ENCODE measurements at places on chromosomes 13 and 19.
A peak's percentile ranks its signal among the peaks of the same experiment; 100 is the strongest.

DNA sequence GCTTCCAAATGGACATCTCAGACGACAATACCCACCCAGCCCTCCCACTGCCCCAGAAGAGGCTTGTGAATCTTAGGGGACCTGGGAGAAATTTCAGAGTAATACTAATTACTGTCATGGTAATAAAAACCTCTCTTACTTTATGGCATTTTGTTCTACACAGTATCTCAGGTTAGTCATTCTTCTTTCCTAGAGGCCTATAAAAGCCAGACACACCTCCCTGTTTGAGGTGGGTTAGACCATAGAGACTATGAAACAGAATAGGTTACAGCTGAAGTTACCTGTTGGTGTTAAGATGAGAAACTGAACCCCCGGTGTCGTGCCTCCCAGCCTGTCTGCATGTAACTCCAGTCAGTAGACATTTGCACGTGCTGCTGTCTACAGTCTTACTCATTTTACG lies 113.9 kb downstream of the SLC7A1 start:
- no peak for DNase-seq

DNA sequence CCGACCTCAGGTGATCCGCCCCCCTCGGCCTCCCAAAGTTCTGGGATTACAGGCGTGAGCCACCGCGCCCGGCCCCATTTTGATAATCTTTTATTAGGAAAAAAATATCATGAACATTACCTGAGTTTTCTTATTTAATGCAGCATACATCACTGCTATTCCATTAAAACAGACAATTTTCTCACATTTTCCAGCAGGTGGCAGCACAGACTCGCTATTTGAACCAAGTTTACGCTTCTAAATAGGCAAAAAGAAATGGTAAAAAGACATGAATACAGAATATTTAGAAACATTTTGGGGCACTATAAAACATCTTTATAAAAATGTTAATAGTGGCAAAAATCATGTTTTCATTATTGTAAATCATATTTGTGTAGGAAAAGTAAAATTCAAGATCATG lies 903.1 kb downstream of the SLITRK6 start:
- DNase-seq, result peak; percentile 52

DNA sequence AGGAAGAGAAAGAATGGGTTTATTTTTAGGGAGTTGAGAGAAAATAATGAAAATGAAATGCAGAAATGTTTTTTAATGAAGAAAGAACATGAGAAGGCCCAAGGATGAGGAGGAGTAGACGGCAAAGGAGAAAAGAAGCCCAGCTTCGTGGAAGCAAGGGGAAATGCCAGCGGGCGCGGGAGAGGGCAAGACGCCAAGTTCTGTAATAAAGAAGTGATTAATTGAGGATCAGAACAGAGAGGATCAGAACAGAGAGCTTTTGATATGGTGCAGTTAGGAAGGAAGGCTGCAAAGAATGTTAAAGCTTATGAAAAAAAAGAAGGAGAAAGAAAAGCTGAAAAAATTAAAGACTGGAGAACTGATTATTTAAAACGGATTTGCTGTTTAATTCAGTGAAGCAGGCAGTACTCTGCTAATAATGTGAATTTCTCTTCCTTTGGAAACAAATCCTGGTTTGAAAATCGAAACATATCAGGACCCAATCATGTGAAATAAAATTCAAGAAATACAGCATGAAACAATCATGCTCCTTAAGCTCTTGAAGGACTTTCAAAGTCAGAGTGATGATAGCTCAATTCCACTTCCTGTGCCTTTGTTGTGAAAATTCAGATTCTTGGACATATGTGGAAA lies 99.3 kb upstream of the SOX1 start:
- DNase-seq, result no peak

GRCh38 chr19:28605501-28606268 lies 607.3 kb downstream of the UQCRFS1 start:
- no peak for DNase-seq

- DNase-seq, result no peak
These were observed 166.3 kb upstream of the SOX21 start for GRCh38 chr13:94878602-94879165.

DNA sequence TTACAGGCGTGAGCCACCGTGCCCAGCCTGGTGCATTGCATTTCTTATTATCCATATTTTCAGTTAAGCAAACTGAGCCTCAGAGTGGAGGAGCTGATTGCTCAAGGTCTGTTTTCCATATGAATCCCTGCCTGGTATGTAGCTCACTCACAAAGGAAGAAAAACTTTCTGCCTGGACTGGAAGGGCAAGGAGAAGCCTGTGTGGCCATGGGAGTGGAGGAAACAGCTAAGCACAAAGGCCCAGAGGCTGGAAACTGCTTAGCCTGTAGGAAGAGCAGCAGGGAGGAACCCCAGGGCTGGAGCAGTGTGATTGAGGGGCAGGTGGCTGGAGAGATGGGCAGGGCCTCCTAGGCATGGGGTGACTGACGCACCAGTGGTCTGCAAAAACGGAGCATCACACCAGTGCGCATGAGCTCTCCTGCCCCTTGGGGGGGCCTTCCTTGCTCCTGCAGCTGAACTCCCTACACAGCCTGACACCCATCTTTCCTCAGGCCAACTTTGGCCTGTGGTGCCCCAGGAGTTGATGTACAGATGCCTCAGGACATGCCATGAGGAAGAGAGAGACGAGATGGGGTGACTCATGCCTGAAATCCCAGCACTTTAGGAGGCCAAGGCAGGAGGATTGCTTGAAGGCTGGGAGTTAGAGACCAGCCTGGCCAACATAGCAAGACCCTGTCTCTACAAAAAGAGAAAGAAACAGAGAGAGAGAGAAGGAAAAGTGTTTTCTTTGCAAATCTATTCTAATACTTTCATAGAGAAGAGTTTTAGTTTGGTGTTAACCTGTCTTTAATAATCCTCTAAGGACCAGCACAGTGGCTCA lies 2.8 kb upstream of the HNRNPM start:
- no peak for DNase-seq

- DNase-seq, result no peak
These were observed 472.3 kb downstream of the IRS2 start for GRCh38 chr13:109314101-109314500.

- peak; percentile 48 for DNase-seq
These were observed 29.1 kb upstream of the POP4 start for GRCh38 chr19:29576761-29577648.

GRCh38 chr13:28321756-28322155 lies 173.2 kb downstream of the FLT1 start:
- DNase-seq, result no peak

GRCh38 chr19:47232422-47233211 lies 1.6 kb upstream of the BBC3 start:
- DNase-seq, result peak; percentile 54

GRCh38 chr19:55611300-55611982 lies 6.0 kb downstream of the ZNF865 start:
- no peak for DNase-seq

- DNase-seq, result no peak
These were observed 4.4 kb downstream of the DOCK6 start for GRCh38 chr19:11257846-11258380.

DNA sequence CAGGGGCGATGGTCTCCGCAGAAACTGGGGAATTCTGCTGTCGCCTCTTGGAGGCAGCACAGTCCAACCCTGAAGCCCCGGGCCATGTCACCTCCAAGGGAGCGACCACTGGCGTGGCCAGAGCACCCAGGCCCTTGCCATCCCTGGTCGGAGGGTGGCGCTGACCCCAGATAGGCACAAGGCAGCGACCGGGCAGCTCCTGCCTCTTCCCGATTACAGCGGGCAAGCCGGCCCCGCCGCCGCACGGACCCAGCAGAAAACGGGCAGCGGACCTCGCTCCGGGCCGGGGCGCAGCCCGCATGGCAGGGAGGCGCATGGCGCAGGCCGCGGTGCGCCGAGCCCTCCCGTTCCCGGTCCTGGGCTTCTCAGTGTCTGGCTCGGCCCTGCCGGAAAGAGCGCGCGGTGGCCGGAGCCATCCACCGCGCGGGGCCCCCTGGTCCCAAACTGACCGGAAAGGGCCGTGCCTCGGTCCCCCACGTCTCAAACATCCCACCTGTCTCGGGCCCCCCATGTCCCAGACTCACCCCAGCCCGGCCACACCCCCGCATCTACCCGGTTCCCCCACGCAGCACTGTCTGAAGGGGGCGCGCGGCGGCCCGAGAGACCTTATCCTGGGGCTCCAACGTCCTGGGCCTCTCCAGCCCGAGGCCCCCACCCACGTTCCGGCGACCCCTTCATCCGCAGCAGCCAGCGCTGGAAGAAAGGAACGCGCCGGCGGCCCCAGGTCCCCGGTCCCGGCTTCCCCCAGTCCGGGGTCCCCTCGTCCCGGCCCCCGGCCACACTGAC lies 727 bp downstream of the CERS1 start:
- DNase-seq, result peak; percentile 29

DNA sequence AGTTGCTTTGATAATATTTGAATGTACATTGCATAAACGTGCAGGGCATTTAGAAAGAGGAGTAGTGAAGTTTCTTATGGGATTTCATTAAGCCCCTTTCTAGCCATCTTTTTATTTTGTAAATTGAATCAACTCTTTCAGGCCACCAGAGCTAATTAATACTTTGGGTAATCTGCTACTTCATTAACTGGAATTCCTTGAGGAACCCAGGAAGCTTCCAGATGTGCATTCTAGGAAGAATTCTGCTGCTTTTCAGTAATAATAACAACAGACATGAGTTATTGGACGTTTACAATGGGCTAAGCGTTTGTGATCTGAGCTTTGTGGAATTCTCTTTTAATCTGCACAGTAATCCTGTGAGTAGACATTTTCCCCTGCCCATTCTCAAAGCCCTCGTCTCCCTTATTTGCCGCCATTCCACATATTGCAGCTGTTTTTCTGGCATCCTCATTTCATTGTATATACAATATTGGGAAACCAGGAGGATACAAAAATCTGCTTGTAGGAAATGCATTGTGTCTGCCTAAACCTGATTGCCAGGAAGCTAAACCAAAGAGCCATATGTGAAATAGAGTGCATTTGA lies 103.9 kb downstream of the HS6ST3 start:
- DNase-seq, result no peak

DNA sequence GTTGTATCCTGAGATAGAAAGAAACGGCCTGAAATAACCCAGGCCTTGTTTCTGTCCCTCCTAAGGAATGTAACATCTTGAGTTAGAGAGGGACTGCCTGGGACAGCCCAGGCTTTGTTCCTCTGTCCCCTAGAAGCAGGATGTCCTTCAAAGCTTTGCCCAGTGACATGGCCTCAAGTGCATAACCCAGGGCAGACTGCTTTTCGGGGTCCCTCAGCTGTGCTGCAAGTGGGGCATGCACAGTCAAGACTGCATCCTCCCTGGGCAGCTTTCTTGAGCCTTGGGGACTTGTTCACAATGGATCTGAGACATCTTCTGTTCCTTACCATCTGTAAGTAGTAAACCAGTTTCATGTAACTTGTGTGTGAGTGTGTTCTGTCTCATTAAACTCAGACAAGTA lies 7.5 kb upstream of the EPSTI1 start:
- DNase-seq, result no peak

GRCh38 chr19:3175781-3176714 lies 2.5 kb upstream of the S1PR4 start:
- peak; percentile 50 for DNase-seq

DNA sequence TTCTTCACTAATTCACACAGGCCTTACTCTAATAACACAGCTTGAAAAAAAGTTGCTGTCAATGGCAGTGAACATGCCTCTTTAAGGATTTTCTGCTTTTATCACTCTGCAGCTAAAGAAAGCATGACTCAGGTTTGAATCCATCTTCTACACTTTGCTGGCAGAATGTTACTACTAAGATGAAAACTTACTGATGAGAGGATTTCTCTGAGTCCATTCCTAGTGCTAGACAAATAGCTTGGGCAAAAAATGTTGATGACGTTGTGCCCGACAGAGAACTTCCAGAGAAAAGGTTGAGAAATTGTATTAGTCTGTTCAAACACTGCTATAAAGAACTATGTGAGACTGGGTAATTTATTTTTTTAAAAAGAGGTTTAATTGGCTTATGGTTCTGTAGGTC lies 572.0 kb downstream of the IRS2 start:
- no peak for DNase-seq

- no peak for DNase-seq
These were observed 24.8 kb downstream of the SIAH3 start for GRCh38 chr13:45826731-45827130.

DNA sequence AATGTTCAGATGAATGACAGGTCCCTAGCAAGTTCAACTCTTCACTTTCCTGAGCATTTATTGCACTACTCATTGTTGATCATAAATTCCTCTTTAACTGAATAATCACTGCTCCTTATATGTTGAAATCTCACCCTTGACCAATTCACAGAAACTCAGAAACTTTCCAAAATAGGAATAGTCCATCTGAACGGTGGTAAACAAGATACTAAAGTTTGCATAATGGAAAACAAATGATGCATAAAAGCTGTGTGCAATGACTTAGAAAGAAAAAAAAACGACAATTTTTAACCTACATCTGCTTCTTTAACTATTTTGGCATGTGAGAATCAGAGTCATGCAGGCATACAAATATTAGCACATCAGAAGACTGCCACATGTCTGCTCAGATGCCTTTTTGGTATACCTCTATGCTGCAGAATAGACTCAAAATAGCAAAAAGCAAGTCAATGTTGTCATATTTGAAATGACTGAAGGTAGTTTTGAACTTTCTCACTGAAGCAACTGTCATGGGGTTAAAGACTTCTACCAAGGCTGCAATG lies 34.8 kb downstream of the SLC10A2 start:
- DNase-seq, result no peak

- DNase-seq, result no peak
These were observed 105.0 kb downstream of the IER2 start for GRCh38 chr19:13255041-13255718.

DNA sequence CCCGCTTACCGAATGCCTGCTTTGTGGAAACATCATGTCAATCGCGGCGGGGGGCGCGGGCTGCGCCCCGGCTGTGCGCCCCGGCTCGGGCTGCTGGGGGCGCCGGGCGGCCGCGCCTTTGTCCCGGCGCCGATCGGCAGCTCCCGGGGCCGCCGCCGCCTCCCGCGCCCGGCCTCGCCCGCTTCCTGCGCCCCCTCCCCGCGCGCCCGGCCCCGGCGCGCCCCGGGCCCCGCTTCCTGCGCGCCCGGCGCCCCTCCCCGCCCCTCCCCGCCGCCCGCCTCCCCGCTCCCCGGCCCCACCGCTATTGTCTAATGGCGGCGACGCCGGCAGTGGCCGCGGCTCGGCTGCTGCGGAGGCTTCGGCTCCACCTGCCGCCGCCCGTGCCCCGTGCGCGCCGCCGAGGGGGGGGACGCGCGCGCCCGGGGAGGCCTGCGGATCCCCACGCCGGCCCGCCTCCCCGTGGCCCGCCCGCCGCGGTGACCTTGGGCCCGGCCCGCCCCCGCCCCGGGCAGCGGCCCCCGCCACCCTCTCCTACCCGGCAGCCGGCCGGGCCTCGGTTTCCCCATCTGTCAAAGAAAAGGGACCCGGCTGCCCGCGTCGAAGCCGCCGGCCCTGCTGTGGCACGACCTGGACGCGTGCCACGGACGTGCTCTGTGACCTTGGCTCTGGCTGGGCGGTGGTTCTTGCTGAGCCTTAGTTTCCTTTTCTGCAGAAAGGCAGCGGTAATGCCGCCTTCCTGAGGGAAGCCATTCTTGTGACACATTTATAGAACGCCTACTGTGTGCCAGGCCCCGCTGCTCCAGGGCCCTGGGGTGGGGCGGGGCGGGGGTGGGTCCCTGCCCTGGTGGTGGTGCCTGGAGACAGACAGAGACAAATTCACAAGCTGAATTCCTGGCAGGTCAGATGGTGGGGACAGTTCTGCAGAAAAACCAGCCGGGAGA lies at the start of gene TLE5:
Gene TLE5, minus strand, starts transcription at position 331 of the 941 bp plus-strand sequence. Its CDS starts 295 bp downstream, at position 36.
- DNase-seq, result peak; percentile 84
